ENCODE measurements at places on chromosomes 1 and 21. TPM values are rescaled to one million over a fixed set of nuclear protein-coding genes. Genes with fewer than 3 reads are reported as not detected.

GRCh38 chr1:197744979-197745378 lies 30.3 kb downstream of the DENND1B start:
- DNase-seq, result no peak

GRCh38 chr21:43645136-43645891 lies 14.0 kb downstream of the HSF2BP start:
- no peak for DNase-seq

DNA sequence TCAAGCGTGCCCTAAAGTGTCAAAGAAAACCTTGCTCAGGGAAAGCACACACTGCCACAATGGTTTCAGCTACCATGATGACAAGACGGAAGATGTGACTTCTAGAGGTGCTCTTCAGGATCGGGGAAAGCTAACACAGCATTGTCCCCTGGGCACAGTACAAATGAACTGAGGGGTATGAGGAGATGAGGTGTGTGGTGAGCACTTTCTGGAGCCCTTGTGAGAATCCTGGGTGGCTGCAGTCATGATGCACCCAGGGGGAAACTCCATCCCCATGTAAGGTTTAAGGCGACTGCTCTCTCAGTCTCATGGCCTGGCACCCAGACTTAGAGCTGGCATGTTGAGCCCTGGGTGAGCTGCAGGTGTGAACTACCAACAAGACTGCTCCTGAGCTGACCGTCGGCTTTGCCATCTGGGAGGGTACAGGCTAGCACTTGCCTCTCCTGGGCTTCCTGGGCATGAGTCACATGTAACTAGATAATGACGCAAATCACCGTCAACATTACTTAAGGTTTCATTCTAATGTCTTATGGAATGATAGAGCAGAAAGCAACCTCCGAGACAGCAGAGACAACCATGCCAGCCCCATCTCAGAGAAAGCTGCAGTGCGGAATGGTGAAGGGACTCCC lies 144.6 kb downstream of the CLIC6 start:
- no peak for DNase-seq

DNA sequence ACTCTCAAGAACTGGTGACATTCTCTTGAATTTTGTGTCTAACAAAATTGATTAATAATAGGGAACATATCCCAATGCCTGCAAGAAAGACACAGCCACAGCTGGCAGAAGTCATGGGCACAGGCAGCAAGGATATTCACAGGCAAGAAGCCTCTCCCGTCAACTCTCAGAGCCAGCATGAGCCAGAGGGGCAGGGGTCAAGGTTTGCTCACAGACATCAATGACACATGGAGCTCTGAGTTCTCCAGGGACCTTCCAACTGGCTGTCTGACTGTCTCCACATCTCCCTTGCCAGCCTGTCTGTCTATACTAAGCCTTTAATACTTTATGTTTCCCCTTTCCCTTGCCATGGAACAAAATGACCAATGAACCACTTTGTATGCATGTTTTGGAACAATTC lies 101.5 kb upstream of the RAB4A start:
- DNase-seq, result no peak

GRCh38 chr1:214688891-214689290 lies 85.9 kb downstream of the CENPF start:
- no peak for DNase-seq

- no peak for DNase-seq
Measured at GRCh38 chr1:21913763-21914162, 23.3 kb downstream of the HSPG2 start.

GRCh38 chr21:16239659-16240265 lies 510.0 kb downstream of the USP25 start:
- DNase-seq, result no peak

DNA sequence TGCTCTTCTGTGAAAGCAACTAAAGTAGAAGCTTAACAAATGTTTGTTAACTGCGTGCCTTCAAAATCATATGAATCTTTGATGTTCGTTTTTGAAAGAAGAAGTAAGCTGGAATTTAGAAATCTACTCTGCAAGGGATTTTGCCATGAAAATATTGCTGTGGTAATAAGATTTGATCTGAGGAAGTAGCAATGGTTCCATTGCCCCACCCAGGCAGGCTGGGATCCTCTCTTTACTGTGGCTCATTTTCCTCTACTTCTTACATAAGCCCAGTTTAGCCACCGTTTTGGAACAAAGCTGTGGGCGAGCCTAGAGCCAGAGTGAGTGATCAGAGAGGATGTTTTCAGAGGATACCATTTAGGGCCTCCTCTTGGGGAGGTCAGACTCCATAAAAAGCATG lies 20.3 kb upstream of the PTGFRN start:
- DNase-seq, result no peak

DNA sequence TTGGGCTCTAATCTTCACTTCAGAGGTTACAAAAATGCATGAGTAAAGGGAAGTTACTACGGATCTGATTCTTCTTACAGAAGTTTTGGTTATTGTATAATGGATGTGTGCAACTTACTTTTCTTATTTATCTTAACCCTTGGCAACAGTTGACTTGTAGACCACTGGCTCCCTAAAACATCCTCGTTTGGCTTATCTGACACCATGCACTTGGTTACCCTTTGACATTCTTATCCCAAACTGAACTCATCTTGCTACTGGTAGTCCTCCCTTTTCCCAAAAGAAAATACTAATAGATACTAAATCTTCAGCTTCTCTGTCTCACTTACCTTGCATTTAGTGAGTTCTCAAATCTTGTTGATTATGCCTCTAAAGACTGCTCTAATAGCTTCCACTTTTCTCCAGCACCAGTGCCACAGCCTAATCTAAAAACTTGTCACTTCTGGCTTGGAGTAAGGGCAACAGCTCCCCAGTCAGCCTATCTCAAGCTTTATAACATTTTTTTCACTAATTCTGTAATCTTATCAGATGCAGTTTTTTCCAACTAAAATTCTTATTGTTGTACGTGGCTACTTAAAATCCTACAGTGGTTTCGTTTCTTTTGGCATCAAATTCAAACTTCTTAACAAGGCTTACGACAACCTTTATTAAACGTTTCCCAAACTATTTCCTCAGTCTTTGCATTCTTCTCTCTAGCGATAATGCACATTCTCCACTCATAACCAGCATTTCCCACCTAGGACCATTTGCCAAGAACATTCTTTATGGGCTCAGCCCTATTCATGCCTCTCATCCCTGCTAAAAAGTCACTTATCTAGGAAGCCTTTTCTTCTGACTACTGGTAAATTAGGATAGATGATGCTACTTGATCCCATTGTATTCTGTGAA lies 204.2 kb downstream of the KCNT2 start:
- DNase-seq, result no peak

DNA sequence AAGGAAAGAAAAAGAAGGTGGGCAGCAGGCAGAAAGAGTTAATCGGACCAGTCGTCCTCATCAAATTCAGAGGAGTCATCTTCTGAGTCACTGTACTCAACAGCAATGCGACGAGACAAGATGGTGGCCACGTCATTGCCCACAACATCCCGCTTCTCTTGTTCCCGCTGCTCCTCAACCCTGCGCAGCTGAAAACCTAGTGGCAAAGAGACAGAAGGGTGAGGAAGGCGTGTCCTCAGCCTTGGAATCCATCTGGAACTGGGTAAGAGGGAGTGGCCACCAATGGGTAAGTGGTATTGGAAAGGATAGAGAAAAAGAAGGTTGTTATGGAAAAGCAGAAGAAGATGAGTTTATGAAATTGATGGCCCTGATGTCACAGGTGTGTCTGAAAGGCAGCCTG lies 15.7 kb downstream of the GPR3 start:
- no peak for DNase-seq

DNA sequence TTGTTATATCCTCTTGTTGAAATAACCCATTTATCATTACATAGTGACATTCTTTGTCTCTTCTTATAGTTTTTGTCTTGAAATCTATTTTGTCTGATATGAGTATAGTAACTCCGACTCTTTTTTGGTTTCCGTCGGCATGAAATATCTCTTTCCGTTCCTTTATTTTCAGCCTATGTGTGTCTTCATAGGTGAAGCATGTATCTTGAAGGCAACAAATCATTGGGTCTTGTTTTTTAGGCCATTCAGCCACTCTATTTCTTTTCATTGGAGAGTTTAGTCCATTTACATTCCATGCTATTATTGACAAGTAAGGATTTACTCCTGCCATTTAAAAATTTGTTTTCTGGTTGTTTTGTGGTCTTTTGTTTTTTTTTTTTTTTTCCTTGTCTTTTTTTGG lies 441.9 kb upstream of the KAZN start:
- DNase-seq, result no peak

RHOU gene
- total RNA-seq, result 1.6 TPM
